Neural crest cell (in vitro differentiated cells): ENCODE measurements at places on chromosomes 1 and 21. TPM values are rescaled to one million over a fixed set of nuclear protein-coding genes. Genes with fewer than 3 reads are reported as not detected.

Gene CYP4Z1
- total RNA-seq: not detected in 2 replicates

Gene ZMYND12
- 0.61 and 0.68 TPM in 2 replicates for total RNA-seq

Gene LENEP
- 1.9 and 2.5 TPM in 2 replicates for total RNA-seq

DNA sequence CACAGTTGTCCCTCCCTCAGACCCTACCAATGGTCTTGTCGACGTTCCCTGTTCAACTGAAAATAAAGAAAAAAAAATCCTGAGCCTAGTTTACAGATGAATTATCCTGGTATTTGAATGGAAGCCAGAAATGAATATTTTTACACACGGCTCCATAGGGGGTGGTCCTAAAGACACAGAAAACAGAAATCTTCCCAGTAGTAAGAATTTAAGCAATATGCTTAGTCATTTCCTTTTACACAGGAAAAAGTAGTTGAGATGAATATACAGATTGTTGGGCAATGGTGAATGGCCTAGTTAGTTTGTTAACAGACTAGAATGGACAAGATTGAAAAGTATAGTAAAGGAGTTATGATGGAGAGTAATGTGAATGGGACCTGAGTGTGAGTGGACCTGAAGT is 67.4 kb downstream of the RGS18 start:
- no peak overlapping the region for H3K4me3 ChIP-seq
- H3K27me3 ChIP-seq: no peaks in the 10 kb centered on the region
- H3K4me1 ChIP-seq: no peaks in the 10 kb centered on the region
- no peaks in the 10 kb centered on the region for H3K36me3 ChIP-seq

GRCh38 chr1:22255341-22256212 is 112.7 kb upstream of the WNT4 start:
- peaks cover 24% of the 10 kb centered on the region for H3K27me3 ChIP-seq
- H3K27ac ChIP-seq: no peak overlapping the region
- peaks cover 21% of the 10 kb centered on the region for H3K4me1 ChIP-seq
